ENCODE measurements at places on chromosomes 11 and 22.

DNA sequence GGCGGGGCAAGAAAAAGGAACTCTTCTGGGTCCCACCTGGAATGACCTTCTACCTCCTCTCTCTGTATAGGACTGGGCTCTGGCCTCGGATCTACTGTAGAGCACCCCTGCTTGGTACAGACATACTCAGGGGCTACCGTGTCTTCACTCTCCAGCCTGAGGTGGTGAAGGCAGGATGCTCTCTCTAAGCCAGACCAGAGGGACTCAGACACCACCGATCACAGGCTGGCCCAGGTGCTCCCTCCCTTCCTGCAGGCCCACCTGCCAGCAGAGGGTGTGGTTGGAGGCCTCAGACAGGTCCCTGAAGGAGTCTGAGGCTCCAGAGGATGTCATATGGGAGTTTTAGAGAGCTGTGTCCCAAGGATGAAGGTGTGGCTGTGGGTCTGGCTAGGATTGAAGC, 4.1 kb downstream of the NHERF4 start:
- DNase-seq = no peak

- no peak for DNase-seq
Measured at GRCh38 chr11:2213384-2213842, 41.8 kb upstream of the TH start.

GRCh38 chr22:47098554-47098953, 336.1 kb downstream of the TBC1D22A start:
- no peak for DNase-seq

DNA sequence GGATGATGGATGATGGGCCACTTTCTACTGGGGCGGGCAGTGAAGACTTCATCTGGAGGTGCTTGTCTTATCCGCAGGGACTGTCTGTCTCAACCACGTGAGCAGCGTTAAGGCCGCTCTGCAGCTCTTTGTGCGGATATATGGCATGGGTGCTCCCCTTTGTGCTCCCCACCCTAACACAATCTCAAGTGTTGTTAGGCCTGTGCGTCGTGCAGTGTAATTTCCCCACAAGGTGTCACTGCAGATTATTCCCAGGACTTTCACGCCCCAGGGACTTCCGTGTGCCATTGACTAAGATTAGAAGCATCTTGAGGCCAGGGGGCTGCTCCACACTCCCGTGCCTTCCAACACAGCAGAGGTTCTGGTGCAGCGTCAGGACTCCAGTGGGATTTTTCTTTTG, 65.3 kb downstream of the TBC1D22A start:
- no peak for DNase-seq

DNA sequence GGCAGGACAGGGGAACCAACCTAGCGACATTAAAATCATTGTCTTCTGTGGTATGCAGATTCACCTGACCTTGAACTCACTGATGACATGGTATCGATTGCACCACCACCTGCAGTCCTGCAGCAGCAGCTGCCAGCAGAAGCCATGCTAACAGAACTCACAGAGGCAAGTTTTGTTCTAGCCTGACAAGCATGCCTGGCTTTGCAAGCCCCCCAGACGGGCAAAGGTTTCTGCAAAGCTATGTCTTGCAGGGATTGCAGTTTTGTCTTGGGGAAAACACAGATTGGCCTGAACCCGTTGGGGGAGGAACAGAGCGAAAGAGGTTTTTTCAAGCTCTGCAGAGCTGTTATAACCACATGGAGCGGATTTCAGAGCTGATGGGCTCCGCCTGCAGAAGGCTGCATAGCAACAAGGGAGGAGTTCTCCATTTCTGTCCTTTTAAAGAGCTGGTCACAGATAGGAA, 221.0 kb downstream of the HIPK3 start:
- no peak for DNase-seq

DNA sequence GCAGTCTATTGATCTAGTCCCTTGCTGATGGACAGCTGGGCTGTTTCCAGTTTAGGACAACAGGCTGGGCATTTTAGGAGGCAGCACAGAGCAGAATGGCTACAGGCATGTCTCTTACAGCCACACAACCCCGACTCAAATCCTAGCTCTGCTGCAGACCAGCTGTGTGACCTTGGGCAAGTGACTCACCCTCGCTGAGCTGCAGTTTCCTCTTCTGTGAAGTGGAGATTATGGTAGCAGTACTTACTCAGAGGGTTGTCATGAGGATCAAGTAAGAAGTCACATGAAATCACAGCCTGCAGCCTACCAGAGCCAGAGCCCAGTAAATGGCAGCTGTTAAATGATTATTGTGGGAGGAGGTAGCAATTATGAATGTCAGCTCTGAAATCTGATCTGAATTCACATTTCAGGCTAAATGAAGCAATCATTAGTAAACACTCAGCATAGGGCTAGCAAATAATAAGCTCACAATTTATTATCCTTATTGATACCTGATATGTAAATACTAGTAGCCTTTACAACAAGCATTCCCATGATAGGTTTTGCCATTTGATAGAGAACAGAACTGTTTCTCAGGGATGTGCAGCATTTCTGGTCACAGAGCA, 58.9 kb downstream of the MYEOV start:
- DNase-seq = no peak

- DNase-seq = no peak
Measured at GRCh38 chr11:130206141-130206540, 46.6 kb downstream of the ST14 start.

GRCh38 chr22:47421846-47422245, 659.4 kb downstream of the TBC1D22A start:
- DNase-seq = no peak

DNA sequence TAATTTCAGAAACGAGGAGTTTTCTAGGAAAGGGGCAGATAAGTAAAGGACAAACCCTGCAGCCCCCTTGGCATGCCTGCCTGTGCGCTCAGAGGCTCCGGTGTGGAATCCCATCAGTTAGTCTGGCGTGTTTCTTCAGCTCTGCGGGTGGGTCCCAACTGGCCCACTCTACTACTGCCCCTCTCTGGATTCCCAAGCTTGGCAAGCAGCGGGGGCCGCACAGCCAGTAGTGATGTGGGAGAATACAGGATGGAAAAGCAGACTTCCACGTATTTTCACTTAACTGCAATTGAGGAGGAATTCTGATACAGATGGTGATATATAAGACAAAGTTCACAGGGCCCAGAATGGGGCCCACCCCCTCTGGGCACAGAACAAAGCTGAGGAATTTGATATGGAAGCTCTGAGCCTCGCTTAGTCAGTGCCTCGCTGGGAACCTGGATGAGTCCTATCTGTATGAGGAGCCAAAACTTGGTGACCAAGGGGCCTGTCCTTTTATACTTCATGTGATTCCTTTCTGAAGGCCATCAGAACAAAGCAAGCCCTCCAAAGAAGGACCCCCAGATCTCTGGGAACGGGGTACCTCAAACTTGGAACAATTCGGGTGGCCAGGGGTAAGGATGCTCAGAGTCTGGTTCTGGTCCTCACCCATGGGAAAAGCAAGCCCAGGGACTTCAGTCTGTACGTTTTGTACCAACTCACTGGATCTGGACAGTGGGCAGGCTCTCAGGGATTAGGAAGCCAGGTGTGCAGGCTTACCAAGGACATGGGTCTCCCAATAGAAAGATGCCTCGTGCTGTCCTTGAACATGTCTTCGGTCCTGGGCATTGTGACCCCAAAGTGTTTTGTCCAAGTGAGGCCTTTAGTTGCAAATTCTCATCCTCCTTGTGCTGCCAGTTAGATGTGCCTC, 26.0 kb downstream of the RELT start:
- DNase-seq = no peak

- no peak for DNase-seq
Measured at GRCh38 chr11:117191680-117192400, 7.3 kb upstream of the TAGLN start.

DNA sequence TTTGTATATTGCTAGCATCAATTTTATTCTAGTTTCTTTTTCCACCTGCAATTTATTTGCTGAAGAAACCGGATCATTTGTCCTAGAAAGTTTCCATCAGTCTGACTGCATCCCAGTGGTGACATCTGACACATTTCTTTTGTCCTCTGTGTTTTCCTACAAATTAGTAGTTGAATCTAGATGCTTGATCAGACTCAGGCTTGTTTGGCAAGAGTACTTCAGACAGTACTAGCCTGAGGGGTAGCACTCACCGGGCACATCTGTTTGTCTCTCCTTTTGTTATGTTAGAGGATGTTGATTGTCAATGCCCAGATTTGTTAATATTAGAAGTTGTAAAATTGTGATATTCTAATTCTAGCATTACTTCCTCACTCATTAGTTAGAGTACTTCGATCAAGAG, 204.8 kb downstream of the SWAP70 start:
- no peak for DNase-seq

GRCh38 chr11:109490953-109491635, 69.1 kb downstream of the C11orf87 start:
- no peak for DNase-seq

- DNase-seq = no peak
Measured at GRCh38 chr11:4095509-4096230, 1.1 kb downstream of the RRM1 start.

DNA sequence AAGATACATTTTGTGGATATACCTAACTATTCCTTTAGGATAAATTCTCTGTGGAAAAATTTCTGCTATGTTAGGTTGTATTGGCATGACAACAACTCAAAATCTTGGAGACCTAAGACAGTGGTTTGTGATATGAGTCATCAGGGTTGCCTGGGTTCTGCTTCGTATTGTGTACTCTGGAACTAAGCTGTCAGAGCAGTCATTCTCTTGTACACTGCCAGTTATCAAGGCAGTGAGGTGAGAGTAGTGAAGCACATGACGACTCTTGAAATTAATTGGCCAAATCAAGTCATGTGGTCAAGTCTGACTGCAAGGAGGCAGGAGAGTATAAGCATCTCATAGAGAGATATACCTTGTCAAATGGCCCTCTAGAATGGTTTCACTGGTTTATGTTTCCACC, 104.4 kb downstream of the FANCF start:
- no peak for DNase-seq

- DNase-seq = no peak
Measured at GRCh38 chr11:5620651-5621521, 3.9 kb upstream of the TRIM34 start.

DNA sequence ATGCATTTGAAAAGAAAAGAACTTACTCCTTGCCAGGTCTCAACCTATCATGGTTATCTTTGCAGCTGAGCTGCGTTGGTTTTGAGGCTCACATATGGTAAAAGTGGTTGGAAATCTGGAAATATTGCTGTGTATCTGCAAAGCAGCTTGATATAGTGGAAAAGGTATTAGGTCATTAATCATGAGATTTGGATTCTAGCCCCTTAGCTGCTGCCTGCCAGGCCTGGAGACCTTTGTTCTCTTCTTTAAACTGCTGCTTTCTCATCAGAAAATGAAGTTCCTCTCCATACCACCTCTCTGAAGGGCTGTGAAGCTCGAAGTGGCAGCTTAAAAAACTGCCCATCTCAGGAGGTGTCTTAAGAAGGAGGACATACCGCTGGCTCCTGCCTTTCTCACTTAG, 5.7 kb downstream of the PPARA start:
- DNase-seq = no peak

GRCh38 chr11:95155385-95155784, 65.7 kb downstream of the ENDOD1 start:
- DNase-seq = no peak

DNA sequence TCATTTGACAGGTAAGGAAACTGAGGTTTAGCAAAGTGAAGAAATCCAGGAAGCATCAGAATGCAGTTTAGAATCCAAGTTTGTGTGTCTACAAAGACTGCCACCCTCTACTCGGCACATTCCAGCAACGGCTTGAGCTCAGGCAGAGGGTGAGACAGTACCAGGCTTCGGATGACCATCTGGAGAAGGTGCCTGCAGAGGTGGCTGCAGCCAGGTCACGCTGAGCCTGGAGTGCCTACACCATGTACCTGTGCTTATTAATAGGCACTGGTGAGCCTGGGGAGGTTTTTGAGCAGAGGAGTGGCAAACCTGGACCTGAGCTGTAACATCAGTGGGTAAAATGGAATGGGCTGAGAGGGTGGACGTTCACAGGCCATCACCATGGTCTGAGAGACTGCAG, 4.7 kb downstream of the FXYD6 start:
- DNase-seq = no peak

DNA sequence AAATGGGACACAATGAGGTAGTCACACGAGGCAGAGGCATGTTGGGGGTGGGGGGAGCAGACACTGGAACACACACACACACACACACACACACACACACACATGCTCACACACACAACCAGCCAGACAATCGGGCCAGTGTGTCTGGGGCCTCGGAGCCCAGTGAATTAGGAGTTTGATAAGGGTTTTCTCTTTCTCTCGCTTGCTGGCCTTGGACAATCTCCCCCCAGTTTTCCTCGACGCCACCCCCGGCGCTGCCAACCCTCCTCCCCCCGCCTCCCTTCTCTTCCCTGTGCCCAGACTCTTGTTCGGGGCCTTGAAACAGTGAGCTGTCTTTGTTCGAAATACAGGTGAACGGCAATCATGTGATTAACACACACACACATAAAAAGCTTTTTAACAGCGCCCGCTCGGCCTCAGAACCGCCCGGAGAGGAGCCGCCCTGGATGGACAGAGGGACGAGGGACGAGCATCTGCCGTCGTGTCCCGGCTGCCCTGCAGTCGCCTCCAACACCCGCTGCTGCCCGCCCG, 1.5 kb upstream of the SOX10 start:
- no peak for DNase-seq

DNA sequence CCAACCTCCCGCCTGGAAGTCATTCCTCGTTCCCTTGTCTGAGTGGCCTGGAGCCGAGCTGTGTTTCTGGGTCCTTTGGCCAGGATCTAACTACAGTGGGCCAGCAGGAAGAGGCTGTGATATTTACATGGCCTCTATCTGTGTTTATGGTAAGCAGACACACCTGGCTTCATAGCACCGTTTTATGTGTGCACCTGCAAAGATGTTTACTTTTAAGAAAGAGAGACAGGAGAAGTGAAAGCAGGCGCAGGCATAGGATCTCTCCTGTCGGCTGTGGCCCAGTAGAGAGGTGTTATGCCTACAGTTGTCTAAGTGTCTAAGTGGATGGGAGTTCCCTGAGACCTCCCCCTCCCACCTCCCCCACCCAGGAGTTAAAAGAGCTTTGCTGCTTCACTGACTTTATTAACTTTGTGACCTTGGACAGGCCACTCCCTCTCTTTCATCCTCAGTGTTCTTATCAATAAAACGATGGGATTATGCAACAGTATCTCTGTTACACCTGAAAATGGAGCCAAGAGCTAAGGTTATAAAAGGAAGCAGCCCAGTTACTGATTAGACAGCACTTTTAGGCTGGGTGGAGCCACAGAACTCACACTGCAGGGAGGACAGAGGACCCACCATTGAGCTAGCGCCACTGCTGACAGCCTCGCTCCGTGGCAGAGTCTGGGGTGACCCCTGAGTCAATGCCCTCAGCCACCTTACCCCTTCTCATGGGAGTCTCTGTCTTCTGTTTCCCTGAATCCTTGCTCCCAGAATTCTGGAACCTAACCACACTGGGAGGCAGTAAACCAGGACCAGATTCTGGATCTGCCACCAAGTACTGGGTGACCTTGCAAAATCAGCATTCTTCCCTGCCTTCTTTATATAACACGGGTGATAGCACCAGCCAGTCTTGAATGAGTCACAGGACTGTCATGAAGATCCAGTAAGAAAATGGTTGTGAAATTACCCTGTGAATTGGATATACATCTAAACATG, 22.0 kb downstream of the ST14 start:
- no peak for DNase-seq

GRCh38 chr11:60281485-60281884, 1.0 kb downstream of the MS4A4A start:
- no peak for DNase-seq

GRCh38 chr11:110901441-110901840, 189.2 kb upstream of the ARHGAP20 start:
- DNase-seq = no peak

- DNase-seq = no peak
Measured at GRCh38 chr11:119099711-119100110, 1.9 kb downstream of the DPAGT1 start.

Measured in cerebellar nuclear complex (tissue), 1 donor.